Activated T-cell treated with anti-CD3 and anti-CD28 coated beads, Interleukin-2, amount 50 U/mL, for 48 hours (primary cell): ENCODE measurements at places on chromosomes 2 and 18.

GRCh38 chr2:7703543-7704144 is 786.4 kb downstream of the RNF144A start:
- no peak for DNase-seq

DNA sequence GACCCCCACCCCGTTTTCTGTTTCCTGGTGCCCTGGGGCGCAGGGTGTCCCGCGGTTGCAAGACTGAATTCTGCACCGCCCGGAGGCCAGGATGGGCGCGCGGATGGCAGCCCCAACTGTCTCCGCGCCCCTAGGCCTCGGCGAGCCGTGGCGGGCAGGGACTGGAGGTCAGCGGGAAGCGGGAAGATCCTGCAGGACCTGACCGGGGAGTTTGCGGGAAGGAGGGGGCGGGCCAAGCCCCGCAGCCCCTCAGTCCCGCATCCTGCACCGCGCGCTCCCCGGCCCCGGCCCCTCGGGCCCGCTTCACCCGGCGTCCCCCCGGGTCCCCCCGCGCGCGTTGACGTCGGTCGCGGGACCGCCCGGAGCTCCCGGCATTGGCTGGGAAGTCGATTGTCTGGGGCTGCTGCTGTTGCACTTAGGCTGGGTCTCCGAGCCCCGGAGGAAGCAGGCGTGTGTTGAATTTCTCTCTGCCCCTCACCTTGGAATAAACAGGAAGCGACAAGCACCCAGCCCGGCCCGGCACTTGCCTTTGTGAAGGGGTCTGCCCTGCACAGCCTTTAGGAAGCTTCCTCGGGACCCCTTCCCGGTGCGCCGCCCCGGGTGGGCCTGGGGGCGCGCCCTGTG is at the start of gene LDLRAD4:
Gene LDLRAD4, plus strand, starts transcription at position 393 of the 624 bp plus-strand sequence.
- peak; percentile 51 for DNase-seq

GRCh38 chr2:229725716-229726574 is 11.6 kb upstream of the DNER start:
- DNase-seq: no peak

DNA sequence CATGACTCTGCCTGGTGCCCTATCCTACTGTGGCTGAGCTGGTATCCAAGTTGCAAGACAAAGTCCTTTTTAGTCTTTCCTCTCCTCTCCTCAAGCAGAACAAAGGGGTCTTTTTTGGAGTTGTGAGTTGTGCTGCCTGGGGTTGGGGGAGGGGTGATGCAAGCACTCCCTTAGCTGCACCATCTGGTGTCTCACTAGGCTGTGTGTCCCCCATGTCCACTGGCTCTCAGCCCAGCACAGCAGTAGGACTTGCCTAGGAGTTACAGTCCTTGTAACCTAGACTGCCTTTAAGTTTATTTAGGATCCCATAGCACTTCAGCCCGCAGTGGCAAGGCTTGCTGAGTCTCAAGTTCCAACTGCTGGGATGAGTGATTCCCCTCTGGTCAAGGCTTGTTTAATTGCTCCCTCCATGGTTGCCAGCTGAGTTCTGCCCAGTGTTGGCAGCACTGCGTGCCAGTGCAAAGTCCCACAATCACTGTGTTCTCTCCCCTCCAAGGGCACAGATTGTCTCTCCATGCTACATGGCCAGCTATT is 13.2 kb upstream of the ILKAP start:
- DNase-seq: no peak

GRCh38 chr2:38613126-38613848 is 10.6 kb upstream of the HNRNPLL start:
- no peak for DNase-seq

GRCh38 chr2:113809076-113809736 is 52.8 kb upstream of the SLC35F5 start:
- no peak for DNase-seq

DNA sequence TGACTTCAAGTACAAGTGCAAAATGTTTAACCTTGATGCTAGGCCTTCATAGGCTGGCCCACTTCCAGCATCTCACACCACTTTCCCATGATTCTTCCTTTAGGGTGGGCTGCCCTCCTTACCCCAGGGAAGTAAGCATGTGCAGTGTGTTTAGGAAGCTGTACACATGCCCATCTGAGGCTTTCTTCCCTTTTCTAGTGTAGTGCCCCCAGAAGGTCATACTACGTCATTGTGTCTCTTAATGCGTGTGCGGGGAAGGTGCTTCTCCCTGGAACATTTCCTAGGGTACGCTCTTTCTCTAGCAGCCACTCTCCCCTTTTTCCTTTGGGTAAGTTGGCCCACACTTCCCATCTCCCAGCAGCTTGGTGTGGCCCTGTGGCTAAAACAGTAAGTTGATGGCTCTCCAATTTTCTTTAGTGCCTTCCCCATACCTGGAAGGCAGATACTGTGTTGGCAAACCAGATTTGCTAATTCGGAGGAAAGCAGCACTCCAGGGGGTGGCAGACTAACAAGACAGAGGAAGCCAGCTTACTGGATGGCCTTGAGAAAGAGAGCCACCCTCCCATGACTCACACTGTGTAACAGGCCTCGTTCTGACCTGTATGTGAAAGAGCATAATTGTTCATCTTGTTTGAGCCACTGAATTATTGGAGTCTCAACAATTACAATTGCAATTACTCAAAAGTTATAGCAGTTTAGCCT is 1.1 kb upstream of the SULT6B1 start:
- DNase-seq: no peak

- DNase-seq: no peak
Observed at GRCh38 chr2:217008794-217009193, 148.9 kb upstream of the TNP1 start.

GRCh38 chr2:130828461-130828860 is 8.3 kb upstream of the ARHGEF4 start:
- no peak for DNase-seq

- DNase-seq: no peak
Observed at GRCh38 chr2:108635630-108636354, 83.5 kb upstream of the RANBP2 start.

DNA sequence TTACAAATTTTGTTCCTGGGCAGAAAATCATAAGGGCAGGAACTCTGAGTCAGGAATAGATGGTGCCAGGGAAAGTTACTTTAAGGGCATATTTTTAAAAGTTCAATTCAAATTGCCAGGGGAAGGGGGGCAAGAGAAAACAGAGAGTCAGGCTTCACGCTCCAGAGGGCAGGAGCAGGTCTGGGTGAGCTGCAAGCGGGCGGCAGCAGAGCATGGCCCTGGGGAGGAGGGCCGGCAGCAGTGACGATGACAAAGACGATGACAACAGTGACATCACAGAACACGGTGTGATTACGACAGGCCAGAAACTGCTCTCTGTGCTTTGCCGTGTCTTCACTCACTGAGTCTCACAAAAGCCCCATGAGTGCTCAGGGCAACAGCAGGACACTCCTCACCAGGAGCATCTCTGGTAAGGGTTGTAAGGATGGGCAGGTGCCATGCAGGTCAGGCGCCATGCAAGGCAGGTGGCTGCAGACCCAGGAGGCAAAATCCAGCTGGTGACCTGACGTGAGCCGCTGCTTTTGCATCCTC is 23.3 kb downstream of the CHST10 start:
- DNase-seq: no peak

GRCh38 chr2:202361108-202361507 is 15.0 kb upstream of the BMPR2 start:
- DNase-seq: no peak

DNA sequence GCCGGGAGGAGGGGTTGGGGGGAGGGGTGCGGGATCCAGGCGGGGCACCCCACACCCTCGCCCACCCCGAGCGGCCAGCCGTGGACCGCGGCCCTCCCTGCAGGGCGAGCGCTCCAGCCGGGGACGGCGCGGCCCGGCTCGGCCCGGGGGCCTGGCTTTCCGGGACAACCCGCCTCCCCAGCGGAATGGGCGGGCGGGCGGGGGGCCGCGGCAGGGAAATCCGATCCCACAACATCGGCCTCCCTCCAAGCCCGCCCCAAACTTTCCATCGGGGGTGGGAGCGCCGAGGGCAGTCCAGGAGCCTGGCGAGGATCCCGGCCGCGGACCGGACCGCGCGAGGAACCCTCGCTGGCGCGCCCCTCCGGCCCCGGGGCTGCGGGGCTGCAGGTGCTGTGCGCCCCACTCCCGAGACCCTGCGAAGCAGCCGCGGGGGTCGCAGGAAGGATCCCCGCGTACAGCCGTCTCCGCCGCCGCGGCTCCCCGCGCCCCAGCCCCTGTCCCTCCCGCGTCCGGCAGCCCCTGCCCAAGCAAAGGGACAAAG is 529 bp downstream of the SEMA4C start:
- DNase-seq: no peak

- DNase-seq: no peak
Observed at GRCh38 chr2:64404002-64404731, 49.8 kb upstream of the LGALSL start.

DNA sequence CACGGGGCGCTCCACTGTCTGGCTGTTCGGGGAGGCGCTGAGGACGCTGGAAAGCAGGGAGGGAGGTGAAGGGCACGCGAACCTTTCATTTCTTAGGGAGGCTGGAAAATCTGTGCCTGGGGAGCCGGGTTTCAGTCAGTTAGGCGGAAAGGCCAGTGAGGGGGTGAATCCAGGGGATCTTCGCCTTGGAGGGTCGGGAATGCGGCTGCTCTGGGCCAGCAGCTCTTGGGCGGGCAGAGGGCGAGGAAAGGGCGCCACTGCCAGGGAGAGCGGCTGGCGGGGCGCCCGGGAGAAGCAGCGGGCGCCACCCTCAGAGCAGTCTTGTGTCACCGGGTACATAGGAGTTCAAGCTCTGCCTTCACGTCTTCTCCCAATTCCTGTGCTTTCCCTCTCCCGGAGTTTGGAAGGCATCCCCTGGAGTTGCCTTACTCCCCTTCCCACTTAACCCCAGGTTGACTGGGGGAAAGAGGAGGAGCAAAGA is 1.4 kb downstream of the CCDC85A start:
- peak; percentile 16 for DNase-seq

- no peak for DNase-seq
Observed at GRCh38 chr18:30280186-30280585, 762.4 kb downstream of the DSC3 start.

DNA sequence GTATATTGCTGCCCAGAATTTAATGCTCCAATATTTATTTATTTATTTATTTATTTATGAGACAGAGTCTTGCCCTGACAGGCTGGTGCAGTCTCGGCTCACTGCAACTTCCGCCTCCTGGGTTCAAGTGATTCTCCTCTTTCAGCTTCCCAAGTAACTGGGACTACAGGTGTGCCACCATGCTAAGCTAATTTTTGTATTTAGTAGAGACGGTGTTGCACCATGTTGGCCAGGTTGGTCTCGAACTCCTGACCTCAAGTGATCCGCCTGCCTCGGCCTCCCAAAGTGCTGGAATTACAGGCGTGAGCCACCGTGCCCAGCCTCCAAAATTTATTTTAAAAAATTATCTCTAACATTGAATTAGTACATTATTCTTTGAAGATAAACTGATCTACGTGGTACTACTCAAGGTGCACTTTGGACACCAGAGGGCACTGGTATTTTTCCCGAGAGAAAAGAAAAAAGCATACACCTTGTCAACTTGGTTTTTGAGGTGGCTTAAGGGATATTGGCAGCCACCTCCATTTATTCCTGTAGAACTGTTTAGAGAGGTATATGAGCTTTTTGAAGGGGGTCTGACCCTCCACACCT is 1.4 kb upstream of the IDH1 start:
- DNase-seq: no peak

DNA sequence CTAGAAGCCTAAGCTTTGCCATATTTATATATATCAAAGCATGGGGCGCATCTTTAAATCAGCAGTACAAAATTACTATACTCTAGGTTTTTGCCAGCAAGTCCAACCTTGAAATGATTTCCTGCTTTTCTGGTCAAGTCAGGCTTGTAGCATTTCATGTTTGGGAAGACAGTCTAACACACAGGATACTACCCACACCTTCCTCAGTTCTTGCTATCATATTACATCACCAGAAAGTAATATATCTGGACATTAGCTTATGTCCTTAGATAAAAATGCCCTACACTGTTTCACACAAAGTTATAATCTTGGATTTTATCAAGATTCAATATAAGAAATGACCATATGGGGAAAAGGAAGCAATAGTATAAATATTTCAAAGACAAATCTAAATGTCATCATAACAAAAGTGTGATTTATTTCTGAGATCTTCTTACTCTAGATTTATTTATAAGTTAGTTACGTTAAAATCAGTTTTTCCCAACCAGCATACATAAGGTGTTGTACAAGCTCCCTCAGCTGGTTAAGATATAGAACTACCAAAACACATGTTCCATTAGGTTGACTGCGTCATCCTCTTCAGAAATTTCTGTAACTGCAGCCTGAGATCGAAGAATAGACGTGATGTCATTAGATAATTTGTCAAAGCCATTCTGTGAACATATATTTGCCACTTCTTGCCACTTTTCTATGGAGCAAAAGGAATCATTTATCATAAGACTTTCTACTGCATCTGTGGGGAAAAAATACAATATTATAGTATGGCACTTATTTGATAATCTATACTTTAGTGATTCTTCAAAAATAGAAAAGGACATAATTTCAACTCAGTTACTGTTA is 56.6 kb downstream of the CLHC1 start:
- DNase-seq: no peak

DNA sequence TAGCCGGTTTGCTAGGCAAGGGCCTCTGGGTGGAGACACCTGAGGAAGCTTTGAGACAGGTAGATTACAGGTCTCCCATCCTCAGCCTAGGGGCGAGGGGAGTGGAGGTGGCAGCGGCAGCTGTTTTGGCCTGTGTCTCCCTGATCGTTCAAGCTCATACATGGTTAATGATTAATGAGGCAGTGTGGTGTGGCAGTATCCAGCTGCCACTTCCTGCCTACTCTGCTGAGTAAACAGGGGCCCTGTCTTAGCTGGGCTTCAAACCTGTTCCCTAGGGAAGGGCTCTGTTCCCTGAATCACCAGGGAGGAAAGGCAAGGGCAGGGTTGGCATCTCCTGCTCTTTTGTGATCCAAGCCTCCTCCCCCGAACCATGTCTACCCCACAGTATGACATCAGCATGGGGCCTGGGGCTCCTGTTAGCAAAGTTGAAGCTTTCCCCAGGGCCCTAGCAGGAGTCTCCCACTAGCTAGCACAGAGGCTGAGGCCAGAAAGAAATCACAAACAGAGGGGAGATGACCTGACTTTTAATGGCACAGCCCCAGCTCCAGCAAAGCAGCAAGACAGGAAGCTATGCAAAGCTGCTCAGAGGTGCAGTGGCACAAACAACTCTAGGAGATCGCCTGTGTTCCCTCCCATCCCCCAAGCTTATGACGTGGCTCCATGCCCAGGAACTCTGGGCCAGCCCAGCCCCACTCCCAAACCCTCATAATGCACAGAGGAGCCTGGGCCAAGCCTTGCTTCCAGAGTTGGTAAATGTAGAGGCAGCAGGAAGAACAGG is 3.7 kb upstream of the TUBA4B start:
- peak; percentile 51 for DNase-seq

- no peak for DNase-seq
Observed at GRCh38 chr2:151228847-151229512, 32.7 kb downstream of the RBM43 start.

DNA sequence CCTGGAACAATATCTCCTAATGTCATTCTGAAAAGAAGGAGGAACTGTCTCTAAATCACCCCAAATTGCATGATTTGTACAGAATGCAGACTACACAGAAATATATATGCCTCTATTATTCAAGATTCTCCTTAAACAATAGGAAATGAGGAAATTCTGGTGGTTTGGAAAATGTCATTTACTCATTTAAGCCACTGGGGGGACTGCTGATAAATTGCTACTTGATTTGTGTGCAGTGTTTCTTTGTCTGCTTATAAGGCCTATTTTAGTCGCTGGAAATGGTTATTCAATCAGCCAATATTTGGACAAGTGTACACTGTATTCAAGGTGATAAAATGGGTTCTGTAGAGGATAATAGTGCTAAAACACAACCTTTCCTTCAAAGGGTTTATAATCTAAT is 801.9 kb upstream of the CELF4 start:
- no peak for DNase-seq
